ENCODE measurements at places on chromosomes 4 and X. TPM values are rescaled to one million over a fixed set of nuclear protein-coding genes. Genes with fewer than 3 reads are reported as not detected.

The PHOX2B gene
- 0.49 TPM for total RNA-seq

The TMPRSS11A gene
- 26.0 TPM for total RNA-seq

The PAK3 gene
- total RNA-seq, result 2.9 TPM

DNA sequence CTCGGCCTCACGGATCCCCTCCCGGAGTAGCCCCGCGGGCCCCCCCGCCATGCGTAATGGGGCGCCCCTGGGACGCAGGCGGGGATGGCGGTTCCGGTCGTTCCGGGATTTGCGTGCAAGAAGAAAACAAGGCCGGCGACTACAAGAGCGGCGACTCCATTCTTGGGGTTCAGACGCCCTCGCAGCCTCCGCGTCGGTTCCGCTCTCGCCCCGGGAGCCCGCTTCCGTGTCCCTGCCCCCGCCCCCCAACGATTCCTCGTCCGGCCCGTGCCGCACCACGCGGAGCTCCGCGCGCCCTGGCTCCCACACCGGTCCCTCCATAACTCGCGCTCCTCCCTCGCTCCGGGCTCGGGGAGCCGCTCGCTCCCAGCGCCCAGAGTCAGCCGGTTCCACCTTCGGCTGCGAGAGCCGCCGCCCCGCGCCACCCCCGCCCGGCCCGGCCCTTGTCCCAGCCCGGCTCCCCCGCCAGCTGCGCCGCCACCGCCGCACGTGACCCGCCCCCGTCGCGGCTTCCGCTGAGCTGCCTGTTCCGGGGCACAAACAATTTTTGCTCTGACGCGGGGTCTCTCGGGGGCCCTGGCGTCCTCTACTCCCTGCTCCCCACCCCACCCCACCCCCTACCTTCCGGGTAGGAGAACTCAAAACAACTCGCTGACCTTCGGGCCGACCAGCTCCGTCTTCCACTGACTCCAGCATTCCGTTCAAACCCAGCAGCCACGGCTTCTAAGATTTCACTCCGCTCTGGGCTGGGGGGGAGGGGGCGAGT lies 78.8 kb upstream of the BCOR start:
- DNase-seq, result no peak

GRCh38 chr4:40124690-40125089 lies 68.0 kb downstream of the N4BP2 start:
- no peak for DNase-seq

DNA sequence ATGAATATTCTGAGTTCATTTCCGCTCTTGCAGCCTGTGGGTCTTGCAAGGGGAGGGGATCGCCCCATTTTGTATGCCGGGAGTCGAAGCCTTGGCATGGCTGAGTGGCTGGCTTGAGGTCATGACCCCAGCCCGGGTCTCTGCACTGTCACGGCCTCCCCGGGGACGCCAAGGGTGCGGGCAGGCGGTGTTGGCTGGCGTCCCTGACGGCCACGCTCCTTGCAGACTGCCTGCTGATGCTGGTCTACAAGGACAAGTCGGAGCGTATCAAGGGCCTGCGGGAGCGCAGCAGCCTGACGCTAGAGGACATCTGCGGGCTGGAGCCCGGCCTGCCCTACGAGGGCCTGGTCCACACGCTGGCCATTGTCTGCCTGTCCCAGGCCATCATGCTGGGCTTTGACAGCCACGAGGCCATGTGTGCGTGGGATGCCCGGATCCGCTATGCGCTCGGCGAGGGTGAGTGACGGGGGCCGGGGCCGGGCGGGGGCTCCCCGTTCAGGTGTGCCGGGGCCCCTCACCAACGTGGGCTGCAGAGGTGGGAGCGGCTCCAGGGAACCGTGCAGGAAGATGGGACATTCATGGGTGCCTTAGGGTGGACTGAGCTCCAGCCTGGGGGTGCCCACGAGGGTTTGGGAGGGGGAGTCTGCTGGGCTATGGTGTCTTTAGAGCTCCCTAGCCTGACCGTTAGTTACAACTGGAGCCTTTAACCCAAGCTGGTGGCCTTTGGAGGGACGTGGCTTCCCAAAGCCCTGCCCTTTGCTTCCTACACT lies 10.3 kb downstream of the DOK7 start:
- no peak for DNase-seq

DNA sequence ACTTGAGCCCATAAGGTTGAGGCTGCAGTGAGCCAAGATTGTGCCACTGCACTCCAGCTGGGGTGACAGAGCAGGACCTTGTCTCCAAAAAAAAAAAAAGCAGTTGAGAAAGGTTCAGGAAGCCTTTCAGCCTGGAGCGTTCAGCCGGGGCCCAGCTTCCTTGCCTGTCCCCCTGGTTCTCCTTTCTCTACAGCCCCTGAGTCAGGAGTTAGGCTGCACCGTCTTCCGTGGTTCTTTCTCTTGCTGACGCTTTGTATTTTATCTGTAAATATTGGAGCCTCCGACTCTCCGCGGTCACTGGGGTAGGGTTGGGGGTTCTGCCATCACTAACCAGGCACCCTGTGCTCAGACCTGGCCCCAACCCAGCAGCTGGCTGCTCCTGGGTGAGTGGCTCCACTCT lies 13.8 kb upstream of the UVSSA start:
- no peak for DNase-seq
